Stimulated activated CD4-positive, alpha-beta T cell treated with anti-CD3 and anti-CD28 coated beads, Interleukin-12 subunit alpha, Interleukin-12 subunit beta, amount 100 ng/mL, for 4 hours (primary cell): ENCODE measurements at places on chromosomes 12 and 14.

DNA sequence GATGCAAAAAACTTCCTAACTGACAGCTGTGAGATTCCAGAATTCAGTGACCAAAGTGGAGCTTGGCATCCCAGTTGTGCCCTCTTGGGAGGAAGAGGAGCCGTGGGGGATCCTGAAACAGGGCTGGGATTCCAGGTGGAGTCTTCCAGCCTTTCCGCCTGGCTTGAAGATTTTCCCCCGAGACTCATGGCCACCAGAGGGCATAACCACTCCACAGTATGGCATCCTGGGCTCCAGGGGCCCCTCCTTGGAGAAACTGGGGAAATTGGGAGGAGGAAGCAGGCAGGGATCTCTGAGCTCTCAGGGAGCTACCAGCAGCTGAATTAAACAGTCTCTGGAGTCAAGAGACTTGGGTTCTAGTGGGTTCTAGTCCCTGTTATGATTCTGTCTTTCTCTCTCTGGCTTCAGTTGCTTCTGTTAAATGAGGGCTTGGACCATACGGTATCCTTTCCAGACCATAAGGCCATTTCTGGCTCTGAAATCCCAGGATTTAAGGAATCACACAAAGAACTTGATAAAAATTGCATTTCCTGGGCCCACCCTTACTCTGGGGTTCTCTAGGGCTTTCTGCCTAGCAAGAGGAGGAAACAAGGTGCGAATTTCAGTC lies 2.6 kb upstream of the TAMALIN start:
- no peak for DNase-seq

- peak; percentile 79 for DNase-seq
These were observed at the start of gene TRAF3 for GRCh38 chr14:102776761-102777710. Gene TRAF3, plus strand, starts transcription at chr14:102777449. Its CDS starts 92,753 bp downstream, at chr14:102870202.

DNA sequence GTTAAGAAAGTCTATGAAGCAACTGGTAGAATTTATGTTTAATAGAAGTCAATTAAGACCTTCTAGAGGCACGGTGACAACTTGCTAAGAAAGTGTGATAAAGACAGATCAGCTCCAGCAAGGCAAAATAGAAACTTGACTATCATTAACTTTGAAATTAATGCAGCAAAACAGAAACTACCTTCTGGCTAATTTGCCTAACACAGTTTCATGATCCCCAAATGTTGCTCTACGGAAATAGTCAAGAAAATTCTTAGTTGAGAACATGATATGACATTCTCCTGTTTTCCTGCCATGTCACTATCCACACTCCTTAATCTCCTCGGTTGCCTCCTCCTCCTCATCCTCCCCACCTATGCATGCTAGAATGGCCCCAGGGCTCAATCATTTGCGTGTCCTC lies 4.2 kb downstream of the DENND5B start:
- DNase-seq: no peak

GRCh38 chr12:51827925-51828818 lies 20.3 kb downstream of the FIGNL2 start:
- DNase-seq: peak; percentile 55
